ENCODE measurements at places on chromosomes 7 and 10.

- no peak for DNase-seq
Observed at GRCh38 chr7:36305648-36306047, 84.0 kb upstream of the ANLN start.

DNA sequence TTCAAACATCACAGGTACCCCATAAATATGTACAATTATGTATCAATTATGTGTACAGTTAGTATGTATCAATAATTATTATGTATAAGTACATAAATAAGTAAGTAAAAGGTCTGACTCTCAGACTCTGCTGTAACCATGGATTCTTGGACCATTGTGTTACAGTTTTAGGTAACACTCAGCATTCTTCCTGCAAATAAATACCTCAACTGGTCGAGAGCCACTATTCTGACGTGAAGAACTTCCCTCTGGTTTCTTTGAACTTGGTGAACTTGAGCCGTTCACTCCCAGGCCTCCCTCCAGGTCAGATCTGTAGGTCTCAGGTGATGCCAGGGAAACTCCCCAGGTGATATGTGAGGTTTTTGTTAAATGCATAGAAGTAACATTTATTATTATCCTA is 191.8 kb upstream of the PLXNA4 start:
- DNase-seq: no peak

- DNase-seq: no peak
Observed at GRCh38 chr10:69612760-69613159, 17.3 kb upstream of the FAM241B start.

- no peak for DNase-seq
Observed at GRCh38 chr10:29078919-29079318, 210.0 kb upstream of the LYZL1 start.

DNA sequence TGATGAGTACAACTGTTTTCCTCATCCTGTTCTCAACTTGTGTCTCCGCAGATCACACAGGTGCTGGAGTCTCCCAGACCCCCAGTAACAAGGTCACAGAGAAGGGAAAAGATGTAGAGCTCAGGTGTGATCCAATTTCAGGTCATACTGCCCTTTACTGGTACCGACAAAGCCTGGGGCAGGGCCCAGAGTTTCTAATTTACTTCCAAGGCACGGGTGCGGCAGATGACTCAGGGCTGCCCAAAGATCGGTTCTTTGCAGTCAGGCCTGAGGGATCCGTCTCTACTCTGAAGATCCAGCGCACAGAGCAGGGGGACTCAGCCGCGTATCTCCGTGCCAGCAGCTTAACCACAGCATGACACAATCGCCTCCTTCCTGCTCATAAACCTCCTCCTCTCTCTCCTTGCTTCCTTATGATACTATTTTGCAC is 126.7 kb upstream of the PRSS58 start:
- no peak for DNase-seq

DNA sequence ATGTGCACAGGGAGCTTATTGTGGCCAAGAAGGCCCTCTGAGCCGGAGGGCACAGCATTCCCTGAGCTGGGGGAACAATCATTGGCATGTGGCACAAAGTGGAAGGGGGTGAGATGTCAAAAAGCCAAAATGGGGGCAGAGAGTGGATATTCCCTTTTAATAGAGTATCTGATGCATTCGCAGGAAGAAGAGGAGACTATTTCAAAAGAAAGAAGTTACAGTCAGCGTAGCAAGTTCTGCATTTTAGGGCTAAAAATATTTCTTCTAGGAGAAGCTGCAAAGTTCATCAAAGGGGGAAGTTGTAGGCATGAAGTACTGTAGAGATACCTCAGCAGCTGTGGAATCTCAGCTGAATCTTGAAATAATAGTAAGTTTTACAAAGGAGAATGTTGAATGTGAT is 136.0 kb upstream of the WDR11 start:
- no peak for DNase-seq

DNA sequence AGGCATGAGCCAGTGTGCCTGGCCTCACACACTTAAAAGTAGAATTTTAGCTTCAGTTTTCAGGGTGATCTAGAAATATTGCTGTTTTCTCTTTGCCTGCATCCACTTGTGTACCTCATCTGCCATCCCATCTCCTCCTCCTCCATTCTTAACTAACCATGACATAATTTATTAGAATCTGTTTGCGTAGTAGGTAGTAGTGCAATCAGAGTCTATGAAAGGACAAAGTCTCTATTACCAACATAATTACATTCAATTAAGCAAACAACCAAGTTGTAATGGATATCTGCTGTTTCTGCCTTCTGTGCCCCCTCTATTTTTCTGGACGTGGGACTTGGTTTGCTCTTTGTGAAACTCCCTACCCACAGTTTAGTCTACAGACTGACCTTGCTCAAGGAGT is 72.9 kb downstream of the CDK14 start:
- DNase-seq: no peak

GRCh38 chr7:9945857-9946256 is 1027.8 kb upstream of the PHF14 start:
- no peak for DNase-seq

- DNase-seq: no peak
Observed at GRCh38 chr7:36301914-36302771, 87.5 kb upstream of the ANLN start.

DNA sequence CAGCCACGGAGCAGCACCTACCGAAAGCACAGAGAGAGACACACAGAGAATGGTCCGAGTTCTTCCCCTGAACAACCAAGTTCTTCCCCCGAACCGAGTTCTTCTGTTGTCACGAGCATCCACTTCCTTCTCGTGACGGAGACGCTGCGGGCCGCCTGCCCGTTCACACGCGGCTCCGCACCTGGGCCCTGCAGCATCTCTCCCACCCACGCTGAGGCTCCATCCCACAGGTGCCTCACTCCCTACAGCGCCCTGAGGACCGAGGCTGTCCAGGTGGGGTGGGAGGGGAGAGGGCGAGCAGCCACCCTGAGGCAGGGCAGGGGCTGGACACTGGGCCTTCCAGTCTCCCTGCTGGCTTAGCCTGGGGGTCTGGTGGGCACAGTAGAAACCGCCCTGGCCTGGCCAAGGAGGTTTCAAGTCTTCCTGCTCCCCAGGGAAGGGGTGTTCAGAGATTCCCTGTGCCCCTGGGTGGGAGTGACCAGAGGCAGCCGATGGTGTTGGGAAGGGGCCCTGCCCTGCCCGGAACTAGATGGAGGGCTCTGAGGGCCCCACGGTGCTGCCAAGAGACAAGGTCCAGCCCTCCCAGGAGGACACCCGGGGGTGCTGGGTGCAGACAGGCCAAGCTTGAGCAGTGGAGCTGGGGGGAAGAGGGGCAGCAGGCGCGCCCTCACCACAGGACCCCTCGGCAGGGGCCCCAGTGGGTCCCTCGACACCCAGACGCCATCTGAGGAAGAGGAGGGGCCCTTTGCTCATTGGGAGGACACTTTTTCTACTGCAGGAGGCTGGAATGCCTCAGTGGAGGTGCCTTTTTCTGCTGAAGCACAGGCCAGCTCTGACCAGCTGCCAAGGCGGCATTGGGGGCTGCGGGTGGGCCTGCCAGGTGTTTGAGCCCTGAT is 5.2 kb upstream of the NKX6-2 start:
- no peak for DNase-seq

All from activated CD8-positive, alpha-beta memory T cell treated with anti-CD3 and anti-CD28 coated beads for 1 hour (primary cell).